Stimulated activated CD8-positive, alpha-beta memory T cell treated with anti-CD3 and anti-CD28 coated beads, Interleukin-4, amount 100 ng/mL, for 48 hours (primary cell): ENCODE measurements at places on chromosomes 11 and 22.

GRCh38 chr22:22995166-22995565 lies 75.2 kb upstream of the GNAZ start:
- no peak for DNase-seq

- no peak for DNase-seq
Measured at GRCh38 chr11:45896422-45896984, 10.6 kb downstream of the FREY1 start.

- DNase-seq: no peak
Measured at GRCh38 chr11:72950685-72951084, 136.5 kb downstream of the ATG16L2 start.

DNA sequence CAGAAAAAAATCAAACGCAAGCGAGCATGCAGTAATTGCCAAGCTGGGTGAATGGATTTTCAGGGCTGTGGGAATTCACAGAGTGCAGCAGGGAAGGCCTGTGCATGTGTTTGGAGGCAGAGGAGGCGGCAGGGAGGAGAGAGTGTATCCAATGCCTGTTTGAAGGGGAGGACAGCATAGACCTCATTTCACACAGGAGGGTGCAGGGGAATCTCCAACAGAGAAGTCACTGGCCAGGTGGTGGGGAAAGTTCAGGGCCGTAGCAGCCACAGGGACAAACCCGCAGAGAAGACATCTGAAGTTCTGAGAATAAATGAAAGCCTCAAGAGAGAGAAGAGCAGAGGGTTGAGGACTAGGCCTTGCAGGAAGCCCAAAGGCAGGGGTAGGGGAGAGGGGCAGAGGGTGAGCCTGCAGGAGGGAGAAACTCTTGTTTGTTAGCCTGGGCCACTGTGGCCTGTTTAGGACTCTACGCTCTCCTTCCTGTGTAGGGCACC lies 19.2 kb upstream of the KDM2A start:
- no peak for DNase-seq

DNA sequence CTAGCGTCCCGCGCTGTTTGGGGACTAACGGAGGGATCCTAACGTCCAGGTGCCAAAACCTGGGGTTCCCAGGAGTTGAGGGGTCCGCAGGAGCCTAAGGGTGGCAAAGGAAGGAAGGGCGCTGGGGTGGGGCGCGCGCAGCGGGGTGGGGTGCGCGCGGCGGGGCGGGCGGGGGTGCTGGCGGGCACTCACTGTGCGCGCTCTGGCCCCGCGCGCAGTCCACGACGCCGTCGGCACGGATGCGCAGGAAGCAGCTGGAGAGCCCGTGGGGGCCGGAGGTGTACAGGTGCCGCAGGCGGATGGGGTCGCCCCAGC lies 412 bp downstream of the FGF19 start:
- no peak for DNase-seq

GRCh38 chr11:133269267-133269666 lies 263.0 kb downstream of the OPCML start:
- no peak for DNase-seq

- no peak for DNase-seq
Measured at GRCh38 chr11:44849424-44849823, 101.3 kb downstream of the TP53I11 start.

GRCh38 chr11:66335531-66336233 lies 552 bp downstream of the RIN1 start:
- DNase-seq: no peak

- DNase-seq: peak; percentile 82
Measured at GRCh38 chr22:43385770-43386641, 25.8 kb upstream of the MPPED1 start.

- DNase-seq: no peak
Measured at GRCh38 chr11:940496-941135, 14.9 kb downstream of the AP2A2 start.

DNA sequence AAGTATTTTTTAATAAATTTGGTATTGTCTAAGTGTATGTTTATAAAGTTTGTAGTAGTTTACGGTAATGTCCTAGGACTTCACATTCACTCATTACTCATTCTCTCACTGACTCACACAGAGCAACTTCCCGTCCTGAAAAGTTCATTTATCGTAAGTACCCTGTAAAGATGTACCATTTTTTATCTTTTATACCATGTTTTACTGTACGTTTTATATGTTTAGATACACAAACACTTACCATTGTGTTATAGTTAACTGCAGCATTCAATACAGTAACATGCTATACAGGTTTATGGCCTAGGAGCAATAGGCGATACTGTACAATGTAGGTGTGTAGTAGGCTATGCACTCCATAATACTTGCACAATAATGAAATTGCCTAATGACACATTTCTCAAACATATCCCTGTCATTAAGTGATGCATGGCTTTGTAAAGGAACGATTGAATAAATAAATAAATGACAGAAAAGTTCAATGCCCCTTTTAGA lies 12.5 kb upstream of the CARD18 start:
- no peak for DNase-seq

- DNase-seq: no peak
Measured at GRCh38 chr11:17887779-17888178, 125.1 kb downstream of the SERGEF start.
